HCT116 (cell line): ENCODE measurements at places on chromosomes 11 and 22.

GRCh38 chr11:92670308-92670890 lies 299.1 kb upstream of the MTNR1B start:
- no peak for DNase-seq

GRCh38 chr11:127925475-127925874 lies 661.9 kb downstream of the ETS1 start:
- DNase-seq = no peak

- DNase-seq = peak; percentile 34
These were observed 33.0 kb downstream of the LRRC10B start for GRCh38 chr11:61541598-61541997.

- no peak for DNase-seq
These were observed 770 bp downstream of the METTL15 start for GRCh38 chr11:28108958-28109357.

DNA sequence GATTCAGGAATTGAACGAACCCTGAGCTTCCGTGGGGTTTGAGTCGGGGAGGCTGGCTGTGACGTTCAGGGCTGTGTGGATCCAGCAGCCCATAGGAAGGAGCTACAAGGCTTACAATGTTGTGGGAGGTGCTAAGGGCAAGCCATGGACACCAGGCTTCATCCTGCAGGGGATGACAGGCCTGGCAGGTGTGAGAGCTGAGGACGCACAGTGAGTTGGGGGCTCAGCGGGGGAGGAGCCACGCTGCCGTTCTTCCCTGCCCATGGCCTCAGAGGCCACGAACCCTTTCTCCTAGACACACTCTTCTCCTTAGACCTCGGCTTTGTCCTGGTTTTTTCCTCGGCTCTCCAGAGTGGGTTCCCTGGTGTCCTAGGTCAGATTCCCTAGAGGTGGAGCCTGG lies 113.3 kb upstream of the SLC22A12 start:
- no peak for DNase-seq

GRCh38 chr11:115873813-115874212 lies 369.6 kb upstream of the CADM1 start:
- no peak for DNase-seq

- no peak for DNase-seq
These were observed 630.4 kb downstream of the METTL15 start for GRCh38 chr11:28738549-28738948.

GRCh38 chr11:35047179-35047578 lies 91.8 kb upstream of the CD44 start:
- DNase-seq = no peak

- DNase-seq = no peak
These were observed 287.2 kb downstream of the TMEM135 start for GRCh38 chr11:87324817-87325489.

- DNase-seq = no peak
These were observed 21.4 kb upstream of the CDON start for GRCh38 chr11:126083829-126084607.

- no peak for DNase-seq
These were observed 96.1 kb upstream of the THY1 start for GRCh38 chr11:119518746-119519730.

DNA sequence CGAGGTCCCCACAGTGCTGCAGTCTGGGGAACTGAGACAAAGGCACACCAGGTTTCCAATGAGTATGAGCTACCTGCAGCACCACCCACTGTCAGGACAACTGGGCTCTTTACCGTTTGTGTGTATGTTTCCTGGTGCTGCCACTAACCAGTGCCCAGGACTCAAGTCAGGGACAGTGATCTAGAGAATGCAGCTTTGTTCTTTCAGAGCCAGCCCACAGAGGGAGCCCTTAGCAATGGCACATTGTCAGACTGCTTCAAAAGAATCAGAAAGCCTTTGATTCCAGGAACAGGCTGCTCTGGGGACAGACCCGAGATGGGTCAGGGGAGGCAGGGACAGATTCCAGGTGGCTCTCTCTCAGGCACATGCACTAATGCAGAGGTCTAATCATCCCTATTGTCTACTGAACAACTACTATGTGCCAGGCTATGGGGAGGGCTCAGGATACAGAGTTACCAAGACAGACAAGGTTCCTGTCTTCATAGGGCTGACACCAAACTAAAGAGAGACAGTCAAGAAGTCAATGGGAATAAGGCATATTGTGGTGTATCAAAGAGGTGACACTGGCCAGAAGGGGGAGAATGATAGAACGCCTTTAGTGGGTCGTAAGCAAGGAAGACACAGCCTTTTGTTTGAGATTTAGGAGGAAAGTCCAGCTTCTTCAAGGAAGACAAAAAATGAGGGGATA lies 103.7 kb downstream of the VPREB1 start:
- peak; percentile 26 for DNase-seq

DNA sequence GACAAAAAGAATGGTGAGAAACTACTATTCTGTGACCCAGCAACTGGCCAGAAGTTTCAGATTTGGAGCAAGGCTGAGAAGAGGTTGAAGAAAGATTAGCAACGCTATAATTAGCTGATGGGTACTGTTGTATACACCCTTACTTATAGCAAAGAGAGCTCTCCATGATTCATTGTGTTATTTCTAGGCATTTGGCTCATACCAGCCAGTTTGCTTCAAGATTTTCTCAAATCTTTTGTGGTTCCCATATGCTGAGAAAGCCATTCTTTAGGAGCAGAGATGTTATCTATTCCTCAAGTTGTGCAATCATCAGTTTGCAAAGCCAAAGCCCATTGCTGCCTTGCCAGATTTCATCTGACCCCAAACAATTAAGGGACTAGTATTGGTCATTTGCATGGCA lies 179.4 kb downstream of the ETS1 start:
- DNase-seq = no peak
